Frontal cortex (tissue), 4 donors: ENCODE measurements at places on chromosomes 12 and 14. TPM values are rescaled to one million over a fixed set of nuclear protein-coding genes. Genes with fewer than 3 reads are reported as not detected.

The NANOG gene
- not detected for total RNA-seq

The TAS2R14 gene
- 5.3 TPM for total RNA-seq

The LRCOL1 gene
- total RNA-seq, result not detected

The ITGB7 gene
- total RNA-seq, result not detected

The CLEC6A gene
- total RNA-seq, result not detected

The POTEM gene
- not detected for total RNA-seq

The SIX1 gene
- 0.41 TPM for total RNA-seq

The DIP2B gene
- total RNA-seq, result 48.5 TPM

The ZNF385A gene
- 1.2 TPM for total RNA-seq

The CMA1 gene
- total RNA-seq, result not detected

The CIROP gene
- not detected for total RNA-seq

The TESPA1 gene
- not detected for total RNA-seq
